Cerebellar nuclear complex (tissue), 1 donor: ENCODE measurements at places on chromosomes 2 and 18.

DNA sequence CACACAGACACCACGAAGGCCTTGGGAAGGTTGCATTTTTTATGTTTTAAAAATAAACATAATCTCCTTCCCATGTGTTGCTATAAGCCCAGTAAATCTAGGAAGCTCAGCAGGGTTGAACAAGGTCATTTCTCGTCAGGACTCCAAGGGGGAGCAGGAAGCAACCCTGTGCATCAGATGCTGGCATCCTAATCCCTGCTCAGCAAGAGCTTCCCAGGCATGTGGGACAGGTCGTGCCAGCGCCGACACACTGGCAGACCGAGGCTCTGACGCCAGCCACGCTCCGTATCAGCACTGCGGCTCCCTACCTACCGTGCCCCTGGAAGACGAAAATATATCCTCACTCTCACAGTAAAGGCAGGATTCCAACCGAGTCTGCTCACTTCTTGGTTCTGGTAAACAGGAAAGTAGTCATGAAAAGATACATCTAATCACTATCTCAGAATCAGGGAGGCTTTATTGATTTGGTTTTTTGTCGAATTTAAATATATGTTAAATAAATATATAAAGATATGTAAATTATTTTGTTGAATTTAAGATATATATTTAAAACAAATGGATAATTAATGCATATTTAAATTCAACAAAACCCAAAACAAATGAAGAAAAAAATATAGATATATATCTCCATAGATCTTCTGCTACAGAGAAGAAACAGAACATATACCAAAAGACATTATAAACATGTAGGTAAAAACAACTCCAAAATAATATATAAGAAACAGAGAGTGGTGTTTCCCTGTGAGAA is 61.4 kb downstream of the TXNL1 start:
- peak; percentile 44 for DNase-seq

GRCh38 chr2:224408676-224409075 is 6.8 kb upstream of the FAM124B start:
- DNase-seq, result no peak

- no peak for DNase-seq
Measured at GRCh38 chr2:224059178-224059577, 20.1 kb upstream of the SERPINE2 start.

- no peak for DNase-seq
Measured at GRCh38 chr2:28338831-28339321, 53.8 kb upstream of the FOSL2 start.

DNA sequence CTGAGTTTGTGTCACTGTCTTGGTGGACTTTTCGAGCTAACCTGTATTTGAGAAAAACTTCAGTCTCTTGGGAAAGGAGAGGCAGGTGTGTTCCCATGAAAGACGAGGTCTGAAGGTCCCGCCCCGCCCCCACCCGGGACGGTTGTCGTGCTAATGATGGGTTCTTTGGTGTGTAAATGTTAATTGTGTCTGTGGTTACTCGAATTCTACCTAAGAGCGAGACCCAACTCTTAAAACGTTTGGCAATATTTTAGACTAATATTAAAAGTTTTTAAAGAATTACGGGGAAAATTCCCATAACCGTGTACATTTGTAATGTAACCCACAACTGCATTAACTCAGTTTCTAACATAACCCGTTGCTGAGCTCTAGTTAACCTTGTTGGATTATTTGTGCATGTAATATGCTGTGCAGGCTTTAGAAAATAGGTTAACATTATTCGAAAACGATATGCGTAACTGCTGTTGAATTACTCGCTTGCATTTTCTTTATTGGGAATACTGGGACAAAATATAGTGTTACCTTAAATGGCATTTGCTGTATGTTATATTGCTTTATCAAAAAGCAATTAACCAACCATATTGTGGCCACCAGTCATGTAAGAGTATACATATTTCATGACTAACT is 833 bp downstream of the EPB41L5 start:
- no peak for DNase-seq

DNA sequence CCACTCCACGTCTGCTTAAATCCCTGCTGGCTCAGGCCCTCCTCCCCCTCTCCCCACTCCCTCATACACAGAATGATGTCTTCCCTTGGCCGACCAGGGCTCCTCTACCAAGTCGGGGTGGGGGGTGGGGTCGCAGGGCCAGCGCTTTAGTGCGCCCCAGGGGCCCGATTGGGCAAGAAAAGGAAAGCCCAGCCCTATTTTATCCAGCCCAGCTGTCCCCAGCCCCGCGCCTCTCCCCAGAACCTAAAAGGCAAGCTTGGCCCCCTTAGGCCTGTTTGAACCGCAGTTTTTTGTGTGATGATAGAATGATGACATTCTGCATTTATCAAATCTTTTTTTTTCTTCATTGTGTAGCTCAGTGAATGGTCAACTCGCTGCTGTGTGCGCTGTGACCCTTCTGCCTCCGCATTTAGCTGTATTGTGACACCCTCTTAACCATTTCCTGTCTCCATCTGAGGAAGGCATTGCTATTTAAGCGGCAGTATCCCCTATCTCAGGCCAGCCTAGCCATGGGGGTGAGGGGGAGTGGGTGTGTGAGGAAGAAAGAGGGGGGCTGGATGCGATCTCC is 231.4 kb downstream of the HAUS1 start:
- DNase-seq, result no peak

DNA sequence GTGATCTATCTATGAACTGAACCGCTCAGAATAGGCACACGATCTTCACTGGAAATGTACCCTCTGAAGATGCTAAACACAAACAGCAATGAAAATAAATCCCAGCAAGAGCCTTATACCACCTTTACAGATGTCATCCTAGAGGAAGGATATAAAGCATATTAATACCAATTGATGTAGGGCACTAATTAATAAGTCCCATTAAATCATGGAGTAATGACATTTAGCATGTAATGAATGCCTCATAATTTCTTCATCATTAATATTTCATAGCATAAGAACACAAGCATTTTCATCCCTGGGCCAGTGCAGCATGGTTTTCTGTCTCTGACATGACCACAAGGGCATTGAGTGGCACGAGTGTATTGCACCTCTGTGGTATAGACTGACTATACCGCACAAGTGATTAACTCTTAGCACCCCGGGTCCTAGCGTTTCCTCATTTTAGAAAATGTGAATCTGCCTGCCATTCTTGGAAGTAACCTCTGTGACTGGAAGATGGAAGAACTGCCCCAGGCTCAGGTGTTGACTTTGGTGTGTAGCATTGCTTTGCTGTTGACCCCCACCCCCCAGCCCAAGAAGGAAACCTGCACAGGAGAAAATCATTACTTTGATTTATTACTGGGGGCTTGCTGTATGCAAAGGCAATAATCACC is 1.4 kb upstream of the TMEM178A start:
- peak; percentile 49 for DNase-seq

DNA sequence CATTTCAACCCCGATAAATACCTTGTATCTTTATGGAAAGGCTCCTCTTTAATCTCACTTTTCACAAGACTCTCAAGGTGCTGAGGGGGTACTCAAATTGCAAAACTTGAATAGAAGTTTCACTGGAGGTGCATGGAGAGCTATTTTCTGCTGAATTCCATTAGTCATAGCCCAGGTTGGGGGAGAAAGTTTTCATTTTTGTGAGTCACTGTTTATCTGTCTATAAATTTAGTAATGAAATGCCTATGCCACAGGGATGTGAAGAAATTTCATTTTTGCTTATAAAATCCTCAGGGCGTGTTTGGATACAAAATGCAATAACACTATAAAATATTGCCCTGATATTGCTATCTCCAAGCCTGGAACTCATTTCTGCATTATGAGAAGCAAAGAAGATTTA is 346.3 kb downstream of the LRATD1 start:
- no peak for DNase-seq

- DNase-seq, result no peak
Measured at GRCh38 chr18:11494107-11494506, 115.3 kb upstream of the SLC35G4 start.

DNA sequence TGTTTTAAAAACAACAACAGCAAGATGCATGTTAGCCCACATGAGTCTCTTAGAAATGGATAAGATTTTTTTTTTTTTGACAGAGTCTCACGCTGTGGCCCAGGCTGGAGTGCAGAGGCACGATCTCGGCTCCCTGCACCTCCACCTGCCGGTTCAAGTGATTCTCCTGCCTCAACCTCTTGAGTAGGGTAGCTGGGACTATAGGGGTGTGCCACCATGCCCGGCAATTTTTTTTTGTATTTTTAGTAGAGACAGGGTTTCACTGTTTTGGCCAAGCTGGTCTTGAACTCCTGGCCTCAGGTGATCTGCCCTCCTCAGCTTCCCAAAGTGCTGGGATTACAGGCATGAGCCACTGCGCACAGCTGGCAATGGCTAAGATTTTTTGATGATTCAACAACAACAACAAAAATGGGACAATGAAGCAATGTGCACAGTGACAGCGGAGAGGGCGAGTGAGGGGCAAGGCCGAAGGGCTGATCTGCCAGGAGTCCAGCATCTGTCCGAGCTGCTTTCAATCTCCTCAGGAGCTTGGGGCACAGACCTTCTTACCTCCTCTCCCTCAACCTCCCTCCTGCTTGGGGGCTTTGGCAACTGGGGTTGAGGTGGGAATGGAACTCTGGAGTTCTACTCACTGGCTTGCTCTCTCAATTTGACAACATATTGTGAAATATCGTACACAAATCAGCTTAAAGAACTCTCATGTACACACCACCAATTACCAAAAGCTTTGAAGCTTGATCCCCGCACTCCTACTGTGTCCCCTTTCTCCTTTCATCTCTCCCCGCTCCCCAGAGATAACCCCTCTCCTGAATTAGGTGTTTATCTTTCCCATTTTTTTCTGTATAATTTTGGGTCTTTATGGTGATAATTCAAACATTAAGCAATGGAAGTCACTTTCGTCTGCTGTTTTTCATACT is 3.4 kb downstream of the ABCG8 start:
- no peak for DNase-seq

GRCh38 chr2:219628986-219629901 is 1.8 kb downstream of the SLC4A3 start:
- no peak for DNase-seq

GRCh38 chr2:158154596-158154995 is 52.9 kb downstream of the UPP2 start:
- no peak for DNase-seq

GRCh38 chr2:109604597-109604996 is 9.2 kb downstream of the SEPTIN10 start:
- DNase-seq, result no peak

DNA sequence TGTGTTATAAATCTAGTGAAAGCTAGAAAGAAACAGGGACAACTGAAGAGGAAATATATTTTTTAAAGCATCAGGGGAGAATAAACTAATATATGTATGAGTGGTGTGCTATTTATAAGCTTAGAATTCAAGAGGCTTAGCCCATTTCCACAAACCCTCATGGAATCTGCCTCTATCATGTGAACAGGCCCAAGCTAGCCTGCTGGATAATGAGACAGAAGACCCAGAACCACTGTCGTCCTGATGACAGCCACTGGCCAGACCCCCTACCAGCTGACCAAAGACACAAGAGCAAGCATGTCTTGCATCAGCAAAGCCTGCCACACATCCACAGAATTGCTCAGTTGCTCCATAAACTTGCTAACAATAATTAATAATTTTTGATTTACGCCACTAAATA is 382.3 kb upstream of the NXPH2 start:
- no peak for DNase-seq

GRCh38 chr2:218896501-218897393 is 16.1 kb downstream of the WNT10A start:
- DNase-seq, result no peak

- no peak for DNase-seq
Measured at GRCh38 chr2:237623428-237624403, 3.7 kb upstream of the LRRFIP1 start.

- no peak for DNase-seq
Measured at GRCh38 chr2:127040169-127040568, 66.8 kb downstream of the BIN1 start.

DNA sequence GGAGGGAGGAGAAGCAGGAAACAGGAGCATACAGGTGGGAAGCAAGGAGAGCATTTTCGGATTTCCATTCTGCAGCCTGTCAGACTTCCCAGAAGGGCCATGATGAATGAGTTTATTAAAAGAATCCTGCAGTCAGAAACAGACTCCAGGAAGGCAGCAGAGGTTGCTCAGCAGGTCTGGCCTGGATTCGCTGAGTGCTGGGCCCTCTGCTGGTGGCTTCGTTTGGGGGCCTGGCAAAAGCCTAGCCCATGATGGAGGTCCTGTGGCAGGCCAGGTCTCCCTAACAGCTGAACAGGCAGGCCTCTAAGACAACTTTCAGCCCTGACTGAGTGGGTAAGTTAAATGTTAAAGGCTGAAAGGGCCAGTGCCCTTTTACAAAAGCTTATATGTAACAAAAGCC is 108.2 kb upstream of the CAPN13 start:
- DNase-seq, result no peak

DNA sequence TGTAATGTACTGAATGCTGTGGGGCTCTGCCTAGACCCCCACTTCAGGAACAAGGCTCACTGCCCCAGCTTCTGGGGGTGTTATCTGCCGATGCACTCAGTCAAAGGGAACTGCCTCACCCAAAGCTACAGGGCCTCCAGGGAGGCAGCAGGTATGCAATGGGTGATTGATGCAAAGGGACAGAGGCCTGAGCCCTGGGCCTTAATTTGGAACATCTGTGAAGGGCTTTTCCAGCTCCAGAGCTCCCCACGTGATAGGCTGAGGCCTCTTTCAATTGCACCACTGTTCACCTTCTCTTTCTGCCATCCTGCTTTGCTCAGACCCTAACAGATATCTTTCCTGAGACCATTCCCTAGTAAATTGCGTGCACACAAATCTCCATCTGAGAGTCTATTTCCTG is 131.0 kb downstream of the ATL2 start:
- DNase-seq, result no peak

GRCh38 chr18:77062518-77063003 is 70.0 kb downstream of the MBP start:
- DNase-seq, result no peak

DNA sequence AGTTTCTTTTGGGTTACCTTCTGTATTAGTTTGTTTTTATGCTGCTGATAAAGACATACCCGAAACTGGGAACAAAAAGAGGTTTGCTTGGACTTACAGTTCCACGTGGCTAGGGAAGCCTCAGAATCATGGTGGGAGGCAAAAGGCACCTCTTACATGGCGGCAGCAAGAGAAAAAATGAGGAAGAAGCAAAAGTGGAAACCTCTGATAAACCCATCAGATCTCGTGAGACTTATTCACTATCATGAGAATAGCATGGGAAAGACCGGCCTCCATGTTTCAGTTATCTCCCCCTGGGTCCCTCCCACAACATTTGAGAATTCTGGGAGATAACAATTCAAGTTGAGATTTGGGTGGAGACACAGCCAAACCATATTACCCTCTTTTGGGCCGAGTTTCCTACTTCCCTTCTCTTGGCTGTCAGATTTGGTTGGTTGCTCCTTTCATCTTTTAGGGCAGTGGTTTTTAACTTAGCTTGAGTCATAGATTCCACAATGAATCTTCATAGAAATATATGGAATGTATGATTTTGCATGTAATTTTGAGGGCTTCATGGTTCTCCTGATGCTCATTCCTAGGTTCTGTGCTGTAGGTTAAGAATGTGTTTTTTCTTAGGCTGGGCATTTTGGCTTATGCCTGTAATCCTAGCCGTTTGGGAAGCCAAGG is 44.2 kb downstream of the CEP192 start:
- no peak for DNase-seq

- DNase-seq, result no peak
Measured at GRCh38 chr18:28875059-28875458, 698.1 kb upstream of the CDH2 start.

GRCh38 chr2:101415220-101415619 is 27.9 kb upstream of the CREG2 start:
- DNase-seq, result no peak

- no peak for DNase-seq
Measured at GRCh38 chr2:44136252-44136651, 32.4 kb upstream of the PPM1B start.
